Esophagus muscularis mucosa (tissue), 4 donors: ENCODE measurements at places on chromosomes 12 and 14. TPM values are rescaled to one million over a fixed set of nuclear protein-coding genes. Genes with fewer than 3 reads are reported as not detected.

MYF6 gene
- total RNA-seq = not detected

PLEKHD1 gene
- not detected for total RNA-seq

FOXA1 gene
- total RNA-seq = 0.17 TPM

TCTN2 gene
- total RNA-seq = 8.8 TPM

ADCY4 gene
- 32.9 TPM for total RNA-seq
